T-cell (primary cell): ENCODE measurements at places on chromosomes 3 and 15. TPM values are rescaled to one million over a fixed set of nuclear protein-coding genes. Genes with fewer than 3 reads are reported as not detected.

Gene NANOGP8
- total RNA-seq, result not detected

Gene MELTF
- total RNA-seq, result 1.6 TPM

Gene SLC2A2
- not detected for total RNA-seq

Gene SPSB4
- total RNA-seq, result not detected

Gene SECISBP2L
- total RNA-seq, result 48.7 TPM

Gene SMCO1
- not detected for total RNA-seq

Gene DISP2
- 0.23 TPM for total RNA-seq

Gene MYO5C
- 0.33 TPM for total RNA-seq

Gene SLC28A2
- total RNA-seq, result not detected

Gene IGDCC3
- not detected for total RNA-seq

Gene HCLS1
- total RNA-seq, result 327 TPM

Gene TRIM71
- total RNA-seq, result 0.32 TPM

Gene RFC4
- 19.2 TPM for total RNA-seq
